Immature natural killer cell (primary cell): ENCODE measurements at places on chromosomes 12 and 14. TPM values are rescaled to one million over a fixed set of nuclear protein-coding genes. Genes with fewer than 3 reads are reported as not detected.

DNA sequence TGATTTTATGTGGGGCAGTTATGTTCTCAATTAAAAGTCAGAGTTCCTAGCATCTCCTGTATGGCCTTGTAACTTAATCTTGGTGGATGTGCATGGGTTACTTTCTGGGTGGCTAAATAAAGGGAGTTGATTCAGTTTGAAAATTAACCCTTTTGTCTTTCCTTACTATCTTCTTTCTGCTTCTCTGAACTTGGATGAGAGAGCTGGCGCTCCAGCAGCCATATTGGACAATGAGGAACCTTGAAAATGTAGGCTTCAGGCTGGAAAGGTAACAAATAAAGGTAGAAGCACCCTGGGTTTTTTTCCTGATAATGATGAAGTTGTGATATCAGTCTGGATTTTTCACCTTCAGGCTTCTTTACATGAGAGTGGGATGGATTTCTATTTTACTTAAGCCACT is 714.1 kb upstream of the TMEM132C start:
- no peak for DNase-seq
- no peak overlapping the region for H3K4me3 ChIP-seq
- no peak overlapping the region for H3K27ac ChIP-seq
- no peaks in the 10 kb centered on the region for H3K36me3 ChIP-seq

Gene STAC3
- polyA plus RNA-seq = not detected

Gene GLIPR1L2
- 0.71 TPM for polyA plus RNA-seq

GRCh38 chr12:91722072-91722471 is 423.6 kb downstream of the BTG1 start:
- no peaks in the 10 kb centered on the region for H3K4me1 ChIP-seq
- H3K36me3 ChIP-seq = no peaks in the 10 kb centered on the region
- H3K4me3 ChIP-seq = no peak overlapping the region
- no peak for DNase-seq
- H3K27ac ChIP-seq = no peak overlapping the region
